ENCODE measurements at places on chromosomes 4 and X.

GRCh38 chr4:12389604-12390003, 960.9 kb upstream of the HS3ST1 start:
- no peak for DNase-seq

DNA sequence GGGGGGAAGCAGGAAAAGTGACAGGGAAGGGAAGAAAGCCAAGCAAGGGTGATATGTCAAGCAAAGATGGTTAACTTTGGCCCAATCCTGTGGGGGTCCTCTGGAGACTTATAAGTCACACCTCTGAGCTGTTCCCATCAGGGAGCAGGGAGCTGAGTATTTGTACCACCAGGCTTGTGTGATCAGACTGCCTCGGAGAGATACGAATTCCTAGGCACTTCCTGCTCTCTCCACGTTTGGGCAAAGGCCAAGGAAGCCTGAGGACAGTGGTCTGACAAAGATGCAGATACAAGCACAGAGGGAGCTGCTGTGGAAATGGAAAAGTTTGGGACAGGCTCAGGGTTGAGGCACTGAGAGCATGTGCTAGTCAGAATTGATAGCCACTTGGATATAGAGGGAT, 10.4 kb upstream of the PPP3CA start:
- no peak for DNase-seq

- DNase-seq = no peak
These were observed 64.4 kb upstream of the VCX3A start for GRCh38 chrX:6599230-6599860.

DNA sequence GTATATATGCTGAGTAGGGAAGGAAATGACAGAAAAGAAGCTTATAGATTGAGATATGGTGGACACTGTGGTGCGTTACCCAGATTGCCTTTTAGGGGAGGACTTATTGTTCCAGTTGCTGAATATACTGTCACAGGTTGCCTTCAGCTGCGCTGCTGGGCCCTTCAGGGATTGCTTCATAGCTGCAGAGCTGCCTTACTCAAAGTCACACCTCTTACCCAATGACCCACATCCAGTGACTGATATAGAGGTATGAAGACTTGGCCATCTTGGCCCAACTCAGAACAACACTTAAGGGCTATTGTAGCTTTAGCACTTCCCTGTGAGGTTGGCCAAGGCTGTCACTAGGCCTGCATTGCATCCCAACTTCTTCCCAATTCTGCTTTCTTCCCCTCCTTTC, 63.4 kb upstream of the TMEM164 start:
- DNase-seq = no peak

GRCh38 chr4:117984366-117984680, 50.0 kb upstream of the NDST3 start:
- DNase-seq = no peak

DNA sequence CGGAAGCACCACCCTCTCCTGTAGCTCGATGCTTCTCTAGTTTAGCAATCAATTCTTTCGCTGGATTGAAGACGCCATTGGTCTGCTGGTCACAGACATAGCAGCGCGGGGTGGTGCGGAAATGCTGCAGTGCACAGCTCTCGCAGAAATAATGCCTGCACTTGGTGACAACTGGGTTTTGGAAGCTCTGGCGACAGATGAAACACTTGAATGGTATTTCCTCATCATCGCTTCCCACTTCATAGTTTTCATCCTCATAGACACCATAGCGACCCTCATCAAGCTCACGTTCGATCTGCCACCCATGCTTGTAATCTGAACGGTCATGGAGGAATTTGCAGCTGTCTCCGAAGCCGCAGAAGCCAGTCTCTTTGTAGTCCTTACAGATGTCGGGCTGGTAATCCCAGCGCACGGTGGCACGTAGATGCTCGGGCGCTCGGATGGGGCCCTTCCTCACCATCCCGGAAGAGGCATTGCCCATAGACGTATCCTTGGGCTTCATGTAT, 854 bp downstream of the RNF113A start:
- DNase-seq = peak; percentile 56

DNA sequence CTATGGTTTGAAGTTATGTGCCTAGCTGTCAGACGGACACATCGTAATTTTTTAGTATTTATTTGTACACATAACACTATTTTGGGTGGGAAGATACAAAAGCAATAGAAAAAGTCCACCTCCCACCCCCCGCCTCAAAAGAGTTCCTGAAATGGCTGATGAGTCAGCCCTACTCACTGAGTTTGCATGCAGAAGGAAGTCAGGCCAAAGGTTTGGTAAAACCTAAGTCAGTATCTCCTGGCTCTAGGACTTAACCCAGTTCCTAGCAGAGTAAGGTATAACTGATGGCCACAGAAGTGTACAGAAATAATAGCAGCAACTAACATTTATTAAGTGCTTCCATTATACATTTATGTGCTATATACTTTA, 2.9 kb upstream of the KLHL2 start:
- DNase-seq = peak; percentile 34

DNA sequence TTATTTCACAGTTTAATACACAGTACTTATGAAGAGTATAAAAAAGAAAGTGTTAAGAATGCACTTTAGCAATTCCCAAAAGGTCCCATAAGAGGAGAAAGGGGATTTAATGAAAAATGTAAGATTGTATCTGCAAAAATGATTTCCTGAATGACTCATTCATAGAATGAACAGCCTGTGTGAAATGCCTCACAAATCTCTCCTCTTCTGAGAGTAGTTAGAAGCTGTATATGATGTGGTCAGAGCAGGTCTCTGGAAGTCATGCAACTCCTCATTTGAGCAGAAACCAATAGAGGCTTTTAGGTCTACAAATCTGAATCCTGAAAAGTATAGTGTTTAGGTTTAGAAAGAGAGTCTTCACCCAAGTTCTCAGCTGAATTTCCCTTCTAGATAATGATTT, 381.3 kb upstream of the INTU start:
- peak; percentile 8 for DNase-seq

DNA sequence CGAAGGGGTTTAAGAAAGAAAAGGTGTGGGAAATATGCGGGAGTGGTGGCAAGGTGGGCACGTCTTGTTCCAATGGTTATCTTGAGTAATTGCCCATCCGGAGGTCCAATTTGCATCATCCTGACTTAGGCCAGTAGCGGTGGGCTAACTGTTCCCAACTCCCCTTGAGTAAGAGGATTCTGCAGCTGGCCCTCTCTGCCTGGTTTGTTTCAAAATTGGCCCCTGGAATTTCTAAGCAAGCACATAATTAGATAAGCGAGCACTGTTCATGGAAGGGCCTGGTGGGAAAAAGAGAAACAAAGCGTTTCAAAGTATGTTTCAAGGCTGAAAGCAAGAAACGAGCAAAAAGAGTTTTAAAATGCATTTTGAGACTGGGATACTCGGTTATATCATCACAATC, 198.2 kb downstream of the CEP135 start:
- DNase-seq = no peak

GRCh38 chrX:1321674-1322073, 14.9 kb upstream of the IL3RA start:
- DNase-seq = no peak

GRCh38 chr4:146654687-146655520, 16.2 kb downstream of the POU4F2 start:
- peak; percentile 8 for DNase-seq

DNA sequence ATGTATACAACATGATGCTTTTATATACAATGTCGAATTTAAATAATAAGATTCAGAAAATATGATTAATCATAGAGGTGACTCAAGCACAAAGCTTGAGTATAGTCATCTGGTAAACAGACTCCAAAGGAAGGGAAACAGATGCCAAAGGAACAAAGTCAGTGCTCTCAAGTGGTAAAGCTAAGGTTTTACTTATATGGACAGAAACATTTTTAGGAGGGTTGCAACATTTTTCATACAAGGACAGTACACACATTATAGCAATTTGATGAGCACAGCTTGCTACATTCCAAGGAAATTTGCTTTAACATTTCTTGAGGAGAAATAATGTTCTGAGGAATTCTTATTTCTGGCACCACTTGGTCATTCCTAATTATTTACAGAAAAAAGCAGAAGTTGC, 333.4 kb upstream of the AADAT start:
- peak; percentile 12 for DNase-seq

DNA sequence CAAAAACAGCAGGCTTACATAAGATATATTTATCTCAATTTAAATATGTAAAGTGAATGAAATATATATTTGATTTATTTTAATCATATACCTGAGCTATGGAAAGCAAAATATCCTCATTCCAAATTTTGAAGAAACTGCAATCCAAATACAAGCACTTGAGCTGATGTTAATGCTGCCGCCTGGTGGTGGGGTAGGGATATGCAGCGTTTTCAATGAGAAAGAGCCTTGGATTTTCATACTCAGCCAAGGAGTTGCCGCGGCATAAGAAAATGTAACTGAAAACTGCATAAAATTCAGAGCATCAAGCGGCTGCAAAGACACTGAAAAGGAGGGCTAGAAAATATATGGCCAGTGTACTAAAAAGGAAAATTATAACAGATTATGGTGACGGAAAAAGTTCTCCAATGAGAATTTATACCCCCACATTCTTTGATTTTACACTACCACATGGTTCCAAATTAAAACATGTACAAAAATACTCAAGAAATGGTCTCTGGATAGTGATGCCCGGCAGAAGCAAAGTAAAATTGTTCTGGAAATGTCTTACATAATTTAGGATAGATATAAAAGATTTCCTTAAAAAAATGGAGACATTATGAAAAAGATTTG, 660.3 kb upstream of the PITX2 start:
- peak; percentile 68 for DNase-seq

- peak; percentile 48 for DNase-seq
These were observed 3.4 kb upstream of the ZRSR2 start for GRCh38 chrX:15786915-15787314.

- no peak for DNase-seq
These were observed 10.6 kb downstream of the SLC38A5 start for GRCh38 chrX:48459483-48459882.

DNA sequence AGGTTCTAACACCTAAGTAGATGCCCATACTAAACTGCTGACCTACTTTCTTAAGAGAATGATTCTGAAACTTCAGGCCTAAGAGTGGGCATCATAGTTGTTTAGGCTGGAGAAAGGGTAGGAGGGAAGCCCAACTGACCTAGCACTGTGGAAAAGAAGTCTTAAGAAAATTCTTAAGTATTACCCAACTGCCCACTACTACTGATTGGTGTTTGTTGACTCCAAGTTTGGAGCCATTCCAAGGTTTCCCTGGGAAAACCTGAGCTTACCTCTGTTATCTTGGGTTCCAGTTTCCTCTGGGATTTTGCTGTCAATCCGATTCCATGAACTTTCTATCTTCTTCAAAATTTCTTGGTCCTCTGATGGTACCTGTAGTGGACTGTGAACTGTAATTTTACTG, 23.9 kb downstream of the ANKRD17 start:
- no peak for DNase-seq

GRCh38 chrX:73508861-73509260, 54.1 kb upstream of the CHIC1 start:
- no peak for DNase-seq

DNA sequence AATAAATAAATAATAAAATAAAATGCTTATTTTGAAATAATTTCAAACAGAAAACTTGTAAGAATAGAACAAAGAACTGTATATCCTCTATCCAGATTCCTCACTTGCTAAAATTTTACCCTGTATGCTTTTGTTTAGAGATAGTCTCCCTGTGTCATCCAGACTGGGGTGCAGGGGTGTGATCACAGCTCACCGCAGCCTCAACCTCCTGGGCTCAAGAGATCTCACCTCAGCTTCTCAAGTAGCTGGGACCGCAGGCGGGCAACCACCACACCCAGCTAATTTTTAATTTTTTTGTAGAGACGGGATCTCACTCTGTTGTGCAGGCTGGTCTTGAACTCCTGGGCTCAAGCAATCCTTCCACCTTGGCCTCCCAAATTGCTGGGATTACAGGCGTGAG, 17.5 kb upstream of the ARAF start:
- DNase-seq = no peak

DNA sequence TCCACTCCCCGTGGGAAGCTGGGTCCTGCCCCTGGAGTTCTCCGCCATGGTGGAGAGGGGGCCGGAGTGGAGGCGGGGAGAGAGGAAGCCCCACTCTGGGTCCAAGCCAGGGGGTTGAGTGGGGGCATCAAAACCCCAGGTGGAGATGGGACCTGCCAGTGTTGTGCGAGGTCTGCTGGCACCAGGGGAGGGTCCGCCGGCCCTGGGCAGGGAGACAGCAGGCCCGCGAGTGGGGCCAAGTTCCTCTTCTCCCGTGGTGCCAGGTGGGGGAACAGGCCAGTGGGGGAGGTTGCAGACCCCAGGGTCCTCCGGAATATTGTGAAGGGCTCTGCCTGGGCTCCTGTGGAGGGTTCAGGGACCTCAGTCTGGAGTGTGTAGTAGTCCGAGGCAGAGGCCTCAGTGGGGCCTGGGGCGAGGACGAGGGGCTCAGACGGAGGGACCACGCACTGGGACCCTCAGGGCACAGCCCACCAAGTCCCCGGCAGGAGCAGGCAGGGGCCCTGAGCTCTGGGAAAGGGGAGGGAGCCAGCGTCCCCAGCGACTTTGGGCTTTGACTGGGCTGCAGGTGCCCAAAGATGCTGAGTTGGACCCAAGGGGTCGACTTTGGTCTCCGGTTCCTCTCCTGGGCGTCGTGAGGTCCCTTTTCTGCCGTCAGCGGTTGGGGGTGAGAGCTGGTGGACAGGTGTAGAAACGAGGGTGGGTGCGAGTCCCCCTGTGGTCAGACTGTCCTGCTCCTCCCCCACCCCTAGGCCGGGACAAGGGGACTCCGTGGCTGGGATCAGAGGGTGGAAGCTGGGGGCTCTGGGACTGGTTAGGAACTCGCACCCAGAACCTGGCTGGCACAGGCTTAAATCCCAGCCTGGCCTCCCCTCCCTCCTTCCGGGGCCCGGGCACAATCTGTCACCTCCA, 43.8 kb upstream of the NKX1-1 start:
- DNase-seq = no peak

GRCh38 chrX:23662187-23662586, 5.1 kb upstream of the PRDX4 start:
- no peak for DNase-seq

GRCh38 chr4:83870328-83870950, 334.5 kb downstream of the GPAT3 start:
- no peak for DNase-seq

- DNase-seq = no peak
These were observed 155.0 kb upstream of the MAP3K15 start for GRCh38 chrX:19670321-19670750.

DNA sequence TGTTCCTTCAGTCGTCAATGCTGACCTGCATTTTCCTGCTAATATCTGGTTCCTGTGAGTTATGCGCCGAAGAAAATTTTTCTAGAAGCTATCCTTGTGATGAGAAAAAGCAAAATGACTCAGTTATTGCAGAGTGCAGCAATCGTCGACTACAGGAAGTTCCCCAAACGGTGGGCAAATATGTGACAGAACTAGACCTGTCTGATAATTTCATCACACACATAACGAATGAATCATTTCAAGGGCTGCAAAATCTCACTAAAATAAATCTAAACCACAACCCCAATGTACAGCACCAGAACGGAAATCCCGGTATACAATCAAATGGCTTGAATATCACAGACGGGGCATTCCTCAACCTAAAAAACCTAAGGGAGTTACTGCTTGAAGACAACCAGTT, 12.6 kb downstream of the TLR8 start:
- no peak for DNase-seq

DNA sequence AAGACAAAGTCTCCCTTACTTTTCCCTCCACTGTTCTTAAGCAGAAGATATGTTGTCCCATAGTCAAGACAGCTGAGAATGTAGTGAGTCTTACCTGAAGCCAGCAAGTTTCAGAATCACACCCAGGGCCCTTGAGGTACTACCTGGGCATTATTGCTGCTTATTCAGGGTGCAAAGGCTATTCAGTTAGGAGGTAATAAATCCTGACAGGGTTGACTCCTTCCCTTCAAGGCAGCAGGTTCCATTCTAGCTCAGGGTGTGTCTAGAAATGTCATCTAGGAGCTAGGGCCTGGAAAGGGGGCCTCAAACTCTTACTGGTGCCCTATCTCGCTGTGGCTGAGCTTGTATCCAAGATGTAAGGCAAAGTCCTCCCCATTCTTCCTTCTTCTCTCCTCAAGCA, 259.0 kb downstream of the FAT4 start:
- no peak for DNase-seq

All from KBM-7 (cell line).